Right ventricle myocardium inferior (tissue), 1 donor: ENCODE measurements at places on chromosomes 5 and 9.

DNA sequence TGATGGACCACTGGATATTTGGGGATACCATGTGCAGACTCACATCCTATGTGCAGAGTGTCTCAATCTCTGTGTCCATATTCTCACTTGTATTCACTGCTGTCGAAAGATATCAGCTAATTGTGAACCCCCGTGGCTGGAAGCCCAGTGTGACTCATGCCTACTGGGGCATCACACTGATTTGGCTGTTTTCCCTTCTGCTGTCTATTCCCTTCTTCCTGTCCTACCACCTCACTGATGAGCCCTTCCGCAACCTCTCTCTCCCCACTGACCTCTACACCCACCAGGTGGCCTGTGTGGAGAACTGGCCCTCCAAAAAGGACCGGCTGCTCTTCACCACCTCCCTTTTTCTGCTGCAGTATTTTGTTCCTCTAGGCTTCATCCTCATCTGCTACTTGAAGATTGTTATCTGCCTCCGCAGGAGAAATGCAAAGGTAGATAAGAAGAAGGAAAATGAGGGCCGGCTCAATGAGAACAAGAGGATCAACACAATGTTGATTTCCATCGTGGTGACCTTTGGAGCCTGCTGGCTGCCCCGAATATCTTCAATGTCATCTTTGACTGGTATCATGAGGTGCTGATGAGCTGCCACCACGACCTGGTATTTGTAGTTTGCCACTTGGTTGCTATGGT lies 54.5 kb upstream of the HNRNPA0 start:
- DNase-seq: no peak

GRCh38 chr9:135014311-135015010 lies 73.0 kb upstream of the OLFM1 start:
- DNase-seq: peak; percentile 43

DNA sequence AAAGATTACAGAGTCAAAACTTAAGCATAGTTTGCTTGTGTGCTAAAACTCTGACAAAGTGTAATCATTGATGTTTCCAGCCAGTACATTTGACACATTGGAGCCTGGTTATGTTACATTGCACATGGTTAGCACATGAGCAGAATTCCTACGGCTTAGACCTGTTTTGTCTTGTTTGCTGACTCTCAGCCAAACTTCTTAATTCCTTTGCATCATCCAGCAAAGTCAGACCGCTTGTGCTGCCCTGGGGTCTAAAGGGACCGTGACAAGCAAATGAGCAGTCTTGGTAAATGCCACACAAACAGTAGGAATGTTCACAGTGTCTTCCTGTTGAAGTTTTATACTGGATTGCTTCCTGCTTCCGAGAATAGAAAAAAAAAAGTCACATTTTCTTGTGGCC lies 72.0 kb upstream of the ENTREP1 start:
- DNase-seq: no peak

GRCh38 chr9:21995666-21996398 lies 1.2 kb downstream of the CDKN2B-AS1 start:
- DNase-seq: peak; percentile 74

- DNase-seq: no peak
Observed at GRCh38 chr9:99019510-99020331, 76.0 kb downstream of the COL15A1 start.

DNA sequence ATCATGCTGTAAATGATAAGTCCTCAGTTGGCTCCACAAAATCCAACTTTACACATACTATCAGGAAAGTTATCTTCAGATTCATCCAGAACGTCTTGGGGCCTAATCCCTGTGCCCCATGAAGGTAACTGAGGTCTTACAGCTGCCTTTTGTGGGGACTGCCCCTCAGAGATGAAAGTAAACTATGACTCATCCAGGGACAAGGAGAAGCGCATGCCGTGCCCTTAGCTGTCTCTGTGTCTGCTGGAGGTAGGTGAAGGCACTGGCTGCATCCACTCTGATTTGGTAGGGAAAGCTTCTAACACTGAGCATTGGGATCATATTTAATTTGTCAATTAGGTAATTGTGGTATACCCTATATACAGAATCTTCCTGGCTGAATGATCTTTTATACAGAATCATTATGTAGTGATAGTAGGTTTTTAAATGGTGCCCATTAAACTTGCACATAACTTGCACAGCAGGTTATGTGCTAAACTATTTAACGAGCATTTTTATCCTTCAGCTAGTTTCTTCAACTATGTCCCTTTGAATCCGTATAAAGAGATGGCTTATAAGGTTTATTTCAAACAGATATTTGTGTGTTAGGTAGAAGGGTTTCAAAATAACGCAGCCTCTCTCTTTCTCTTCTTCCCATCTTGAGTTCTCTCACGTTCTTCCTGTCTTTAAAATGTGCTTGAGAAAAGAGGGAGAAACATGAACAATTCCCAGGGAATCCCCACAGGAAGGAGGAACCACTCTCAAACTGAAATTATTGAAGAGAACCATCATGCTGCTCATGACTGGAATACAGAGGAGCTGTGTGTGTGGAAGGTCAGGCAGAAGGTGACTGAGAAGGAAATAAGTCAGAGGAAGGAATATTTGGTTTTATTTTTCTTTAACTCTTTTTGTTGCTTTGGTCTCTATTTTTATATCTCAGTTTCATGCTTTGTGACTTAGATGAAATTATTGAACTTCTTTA lies 250.9 kb downstream of the CD180 start:
- no peak for DNase-seq

- peak; percentile 67 for DNase-seq
Observed at GRCh38 chr9:85258823-85259370, 482.9 kb downstream of the AGTPBP1 start.

DNA sequence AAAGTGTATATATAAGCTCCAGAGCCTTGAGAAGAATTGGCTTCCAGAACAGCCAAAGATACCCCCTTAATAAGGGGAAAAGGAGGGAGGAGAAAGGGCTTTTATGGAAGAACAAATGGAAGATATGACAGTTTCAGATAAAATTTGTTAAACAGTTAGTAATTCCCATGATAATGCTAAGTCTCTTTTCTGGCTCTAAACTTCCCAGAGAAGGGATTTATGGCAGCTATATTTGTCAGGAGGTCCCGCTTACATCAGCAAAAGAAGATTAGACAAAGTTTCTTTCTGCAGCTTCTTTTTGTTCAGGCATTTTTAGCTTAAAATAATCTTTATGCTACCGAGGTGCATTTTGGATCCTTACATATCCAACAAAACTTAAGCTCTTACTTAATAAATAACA lies 14.3 kb upstream of the SLC36A3 start:
- no peak for DNase-seq

- no peak for DNase-seq
Observed at GRCh38 chr9:79616013-79616412, 44.2 kb downstream of the TLE4 start.

DNA sequence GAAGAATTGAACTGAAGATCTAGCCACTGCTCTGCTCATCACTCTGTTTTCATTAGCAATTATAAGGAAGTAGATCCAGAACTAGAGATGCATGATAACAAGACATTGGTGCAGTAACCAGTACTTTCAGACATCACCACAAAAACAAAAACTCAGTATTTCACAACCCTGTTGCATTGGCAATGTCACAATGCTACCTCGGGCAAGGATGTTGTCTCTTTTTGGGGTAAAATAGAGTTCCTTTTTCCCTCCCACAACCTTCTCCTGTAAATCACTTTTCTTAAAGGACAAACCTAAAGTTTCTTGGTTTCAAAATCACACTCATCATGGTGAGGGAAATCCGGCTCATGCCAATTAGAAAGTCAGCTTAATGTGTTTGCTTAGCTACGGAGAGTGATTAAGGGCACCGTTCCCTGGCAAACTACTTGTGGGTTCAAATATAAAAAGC lies 420.1 kb upstream of the MEF2C start:
- no peak for DNase-seq

DNA sequence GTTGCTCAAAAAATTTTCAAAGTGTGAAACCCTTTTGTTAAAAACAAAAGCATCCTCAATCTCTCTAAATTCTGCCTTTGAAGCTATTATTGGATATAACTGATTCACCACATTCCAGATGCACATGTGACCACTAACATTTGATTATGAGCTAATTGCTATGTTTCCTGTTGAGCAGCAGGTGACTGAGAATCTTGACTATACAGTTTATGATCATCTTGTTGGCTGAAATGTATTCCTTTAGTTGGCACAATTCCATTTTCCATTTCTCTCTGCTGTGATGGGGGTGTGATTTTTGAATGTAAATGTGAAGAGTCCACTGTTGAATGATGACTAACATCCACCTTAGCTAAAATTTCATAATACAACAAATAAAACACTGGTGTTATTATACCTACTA lies 10.7 kb downstream of the LYSMD3 start:
- DNase-seq: no peak

- DNase-seq: no peak
Observed at GRCh38 chr5:157177953-157178352, 2.7 kb upstream of the ITK start.

DNA sequence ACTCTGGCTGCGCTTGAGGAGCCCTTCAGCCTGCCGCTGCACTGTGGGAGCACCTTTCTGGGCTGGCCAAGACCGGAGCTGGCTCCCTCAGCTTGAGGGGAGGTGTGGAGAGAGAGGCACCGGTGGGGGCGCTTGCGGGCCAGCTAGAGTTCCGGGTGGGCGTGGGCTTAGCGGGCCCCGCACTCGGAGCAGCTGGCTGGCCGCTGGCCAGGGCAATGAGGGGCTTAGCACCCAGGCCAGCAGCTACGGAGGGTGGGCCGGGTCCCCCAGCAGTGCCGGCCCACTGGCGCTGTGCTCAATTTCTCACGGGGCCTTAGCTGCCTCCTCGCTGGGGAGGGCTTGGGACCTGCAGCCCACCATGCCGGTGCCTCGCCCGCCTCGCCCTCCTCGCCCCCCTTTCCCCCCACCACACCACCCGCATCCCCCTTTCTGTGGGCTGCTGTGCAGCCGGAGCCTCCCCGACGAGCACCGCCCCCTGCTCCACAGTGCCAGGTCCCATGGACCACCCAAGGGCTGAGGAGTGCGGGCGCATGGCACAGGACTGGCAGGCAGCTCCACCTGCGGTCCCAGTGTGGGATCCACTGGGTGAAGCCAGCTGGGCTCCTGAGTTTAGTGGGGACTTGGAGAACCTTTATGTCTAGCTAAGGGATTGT lies 954.5 kb downstream of the DTWD2 start:
- peak; percentile 64 for DNase-seq
